ENCODE measurements at places on chromosomes 2 and 18. TPM values are rescaled to one million over a fixed set of nuclear protein-coding genes. Genes with fewer than 3 reads are reported as not detected.

RAB17 gene
- total RNA-seq = not detected

DNA sequence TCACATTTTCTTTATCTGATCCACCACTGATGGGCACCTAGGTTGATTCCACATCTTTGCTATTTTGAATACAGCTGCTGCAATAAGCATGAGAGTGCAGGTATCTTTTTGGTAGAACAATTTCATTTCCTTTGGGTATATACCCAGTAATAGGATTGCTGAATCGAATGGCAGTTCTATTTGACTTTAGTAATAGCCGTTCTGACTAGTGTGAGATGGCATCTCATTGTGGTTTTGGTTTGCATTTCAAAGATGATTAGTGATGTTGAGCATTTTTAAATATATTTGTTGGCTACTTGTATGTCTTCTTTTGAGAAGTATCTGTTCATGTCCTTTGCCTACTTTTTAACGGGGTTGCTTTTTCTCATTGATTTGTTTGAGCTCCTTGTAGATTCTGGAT lies 72.3 kb downstream of the CCDC138 start:
- no peak overlapping the region for H3K27ac ChIP-seq
- H3K4me3 ChIP-seq = no peak overlapping the region
- H3K36me3 ChIP-seq = peaks cover 1% of the 10 kb centered on the region

DNA sequence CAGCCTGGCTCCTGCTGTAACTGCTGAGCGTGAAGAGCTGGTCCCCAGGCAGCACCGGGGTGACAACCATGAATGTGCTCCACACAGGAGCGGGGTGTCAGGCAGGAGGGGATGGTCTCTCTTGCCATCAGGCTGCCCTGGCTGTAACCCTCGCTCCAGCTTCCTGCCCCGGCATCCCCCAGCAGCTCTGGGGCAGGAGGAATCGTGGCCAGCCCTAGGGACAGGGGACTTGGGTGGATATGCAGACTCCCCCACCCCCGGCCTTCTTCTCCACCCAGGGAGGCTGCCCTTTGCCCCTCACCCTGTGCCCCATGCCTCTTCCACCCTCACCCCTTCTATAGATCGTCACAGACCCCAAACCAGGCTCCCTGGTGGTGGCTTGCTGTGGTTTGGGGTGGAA lies 69.4 kb upstream of the SMAD7 start:
- H3K4me3 ChIP-seq = no peak overlapping the region
- H3K36me3 ChIP-seq = no peaks in the 10 kb centered on the region
- no peak overlapping the region for H3K27ac ChIP-seq
- no peaks in the 10 kb centered on the region for H3K27me3 ChIP-seq
- no peak for DNase-seq

GRCh38 chr2:203951366-203951902 lies 14.9 kb downstream of the ICOS start:
- H3K4me3 ChIP-seq = peak overlapping the region; percentile 68
- peak overlapping the region; percentile 76 for H3K27ac ChIP-seq
- peaks cover 68% of the 10 kb centered on the region for H3K36me3 ChIP-seq
- peaks cover 82% of the 10 kb centered on the region for H3K4me1 ChIP-seq

NEU2 gene
- total RNA-seq = not detected

GRCh38 chr18:79322441-79322840 lies 73.3 kb upstream of the NFATC1 start:
- H3K4me1 ChIP-seq = peaks cover 6% of the 10 kb centered on the region
- H3K4me3 ChIP-seq = no peak overlapping the region
- DNase-seq = no peak
- H3K27ac ChIP-seq = no peak overlapping the region

DNA sequence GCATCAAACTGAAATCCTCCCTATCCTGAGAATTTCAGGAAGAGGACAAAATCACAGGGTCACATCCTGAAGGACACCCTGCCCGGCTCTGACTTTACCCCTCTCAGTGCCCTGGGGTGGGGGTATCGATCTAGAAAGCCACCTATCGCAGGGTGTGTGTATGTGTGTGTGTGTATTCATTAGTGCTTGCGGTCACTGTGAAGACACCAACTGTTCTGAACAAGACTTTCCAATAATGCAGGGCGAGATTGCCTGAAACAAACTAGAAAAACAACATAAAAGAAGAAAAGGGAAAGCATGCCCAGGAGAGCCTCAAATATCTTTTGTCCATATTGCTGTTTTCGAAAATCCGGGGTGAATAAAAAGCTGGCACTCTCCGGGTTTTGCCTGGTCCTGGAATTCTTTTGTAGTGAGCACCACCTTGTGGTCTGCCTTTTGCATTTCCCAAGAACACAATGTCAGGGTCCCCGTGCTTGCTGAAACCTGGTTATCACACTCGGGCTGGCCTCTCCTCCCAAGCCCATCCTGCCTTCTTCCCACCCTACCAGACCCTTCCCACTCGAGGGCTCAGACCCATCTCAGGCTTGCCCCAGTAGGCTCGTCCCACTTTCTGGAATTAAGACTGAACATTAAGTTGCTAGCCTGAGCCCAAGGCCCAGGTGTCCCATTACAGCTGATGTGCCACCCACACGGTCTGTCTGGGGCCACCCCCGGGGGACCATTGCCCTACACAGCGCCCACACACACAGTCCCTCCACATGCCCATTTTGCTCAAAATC lies 25.0 kb upstream of the COPS8 start:
- H3K36me3 ChIP-seq = no peaks in the 10 kb centered on the region
- DNase-seq = peak; percentile 40
- H3K27me3 ChIP-seq = no peaks in the 10 kb centered on the region
- no peak overlapping the region for H3K27ac ChIP-seq
- no peak overlapping the region for H3K4me3 ChIP-seq

TTC39C gene
- total RNA-seq = 39.9 TPM

- H3K36me3 ChIP-seq = peaks cover 13% of the 10 kb centered on the region
- DNase-seq = no peak
- H3K4me1 ChIP-seq = peaks cover 52% of the 10 kb centered on the region
Observed at GRCh38 chr2:37316181-37316580, 8.5 kb downstream of the PRKD3 start.

EMX1 gene
- total RNA-seq = not detected

SAG gene
- total RNA-seq = not detected

DNA sequence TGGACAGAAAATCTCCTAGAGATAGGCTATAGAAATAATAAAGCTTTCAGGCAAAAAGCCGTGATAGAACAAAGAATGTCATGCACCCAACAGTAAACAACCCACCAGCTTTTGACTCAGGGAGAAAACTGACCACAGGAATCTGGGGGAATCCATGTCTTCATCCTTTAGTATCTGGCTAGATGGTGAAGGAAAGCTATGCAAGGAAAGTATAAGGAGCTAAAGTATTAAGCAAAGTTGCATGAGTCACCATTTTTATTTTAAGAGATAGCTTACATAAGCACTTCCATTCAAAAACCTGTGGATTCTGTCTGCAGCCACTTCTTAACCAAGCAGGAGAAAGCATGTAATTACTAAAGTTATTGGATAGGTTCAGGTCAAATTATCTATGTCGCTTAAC lies 363.8 kb downstream of the LRP1B start:
- H3K27me3 ChIP-seq = no peaks in the 10 kb centered on the region
- DNase-seq = no peak
- no peak overlapping the region for H3K27ac ChIP-seq
- no peaks in the 10 kb centered on the region for H3K4me1 ChIP-seq
- H3K36me3 ChIP-seq = no peaks in the 10 kb centered on the region
- H3K4me3 ChIP-seq = no peak overlapping the region

All from activated naive CD4-positive, alpha-beta T cell treated with anti-CD3 and anti-CD28 coated beads for 36 hours (primary cell).